ENCODE measurements at places on chromosomes 5 and 9. TPM values are rescaled to one million over a fixed set of nuclear protein-coding genes. Genes with fewer than 3 reads are reported as not detected.

The SHLD3 gene
- 4.4 TPM for total RNA-seq

The NPR3 gene
- total RNA-seq, result 8.3 TPM

The PAEP gene
- 0.89 TPM for total RNA-seq

The HAVCR1 gene
- total RNA-seq, result not detected

The CCL27 gene
- total RNA-seq, result 247 TPM

The RAD17 gene
- 15.0 TPM for total RNA-seq

The SLC34A3 gene
- not detected for total RNA-seq

The GFI1B gene
- total RNA-seq, result 0.38 TPM

The JADE2 gene
- total RNA-seq, result 35.5 TPM

The FAM221B gene
- total RNA-seq, result not detected

The TDRD7 gene
- 3.6 TPM for total RNA-seq
